ENCODE measurements at places on chromosomes 1 and 21.

- no peak for DNase-seq
Observed at GRCh38 chr1:54872036-54872331, 15.0 kb downstream of the DHCR24 start.

DNA sequence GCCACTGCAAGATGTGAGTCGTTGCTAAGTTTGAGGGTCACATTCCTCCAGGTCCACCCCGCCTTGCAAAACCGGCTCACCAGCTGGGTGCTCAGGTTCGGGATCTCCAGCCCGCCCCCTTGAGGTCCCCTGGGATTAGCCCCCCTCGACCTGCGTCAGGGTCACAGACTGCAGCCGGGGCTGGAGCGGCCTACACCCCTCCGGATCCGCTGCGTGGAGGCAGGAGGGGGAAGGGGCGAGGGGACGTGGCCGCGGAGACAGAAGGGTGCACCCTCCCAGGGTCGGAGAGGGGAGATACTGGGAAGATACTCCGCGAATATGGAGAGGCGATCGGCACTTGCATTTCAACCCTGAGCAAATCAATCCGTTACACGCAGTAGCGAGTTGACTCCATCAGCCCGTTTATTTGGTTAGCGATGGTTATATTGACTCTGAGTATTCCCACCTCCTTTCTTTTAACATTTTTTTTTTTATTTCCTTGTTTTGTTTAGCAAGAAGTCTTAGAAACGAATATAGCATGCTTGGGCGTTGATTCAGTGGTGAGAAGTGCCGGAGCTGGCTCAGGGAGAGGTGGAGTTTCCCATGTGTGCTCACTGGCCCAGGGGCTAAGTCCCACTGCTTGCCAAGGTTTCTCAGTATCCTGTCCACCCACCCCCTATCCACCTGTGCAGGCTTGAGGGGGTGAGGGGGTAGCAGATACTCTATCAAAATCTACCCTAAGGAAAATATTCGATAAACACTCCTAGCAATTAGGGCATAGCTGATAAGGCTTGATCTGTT, 997 bp downstream of the IFNAR2 start:
- no peak for DNase-seq

DNA sequence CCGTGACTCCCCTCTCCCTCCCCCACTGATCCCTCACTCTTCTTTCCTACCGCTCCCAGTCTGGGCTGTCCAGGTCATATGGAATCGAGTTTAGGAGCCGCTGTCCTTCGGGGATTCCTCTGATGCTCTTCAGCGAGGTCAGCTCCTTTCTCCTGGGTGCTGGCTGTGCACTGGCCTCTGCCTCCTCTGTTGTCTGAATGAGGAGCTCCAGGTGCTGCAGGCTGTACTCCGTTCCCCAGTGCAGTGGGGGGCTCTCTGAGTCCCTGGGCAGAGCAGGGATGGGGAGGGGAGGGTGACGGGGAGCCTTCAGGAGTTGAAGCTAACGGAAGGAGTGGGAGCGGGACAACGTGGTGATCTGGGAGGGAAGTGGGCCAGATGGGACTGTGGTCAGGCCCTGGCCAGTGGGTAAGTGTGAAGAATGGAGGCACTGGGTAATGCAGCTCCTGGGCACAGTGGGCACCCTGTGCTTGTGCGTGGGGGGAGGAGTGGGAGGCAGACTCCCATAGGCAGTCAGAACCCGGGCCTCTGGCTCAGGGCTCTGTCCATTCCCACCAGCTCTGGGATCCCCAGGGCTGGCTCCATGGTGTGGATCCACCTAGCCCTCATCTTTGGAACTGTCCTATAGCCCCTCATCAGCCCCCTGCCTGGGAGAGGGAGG, 59.5 kb upstream of the TLR5 start:
- no peak for DNase-seq

GRCh38 chr21:32930673-32931072, 95.1 kb upstream of the OLIG2 start:
- DNase-seq, result no peak

DNA sequence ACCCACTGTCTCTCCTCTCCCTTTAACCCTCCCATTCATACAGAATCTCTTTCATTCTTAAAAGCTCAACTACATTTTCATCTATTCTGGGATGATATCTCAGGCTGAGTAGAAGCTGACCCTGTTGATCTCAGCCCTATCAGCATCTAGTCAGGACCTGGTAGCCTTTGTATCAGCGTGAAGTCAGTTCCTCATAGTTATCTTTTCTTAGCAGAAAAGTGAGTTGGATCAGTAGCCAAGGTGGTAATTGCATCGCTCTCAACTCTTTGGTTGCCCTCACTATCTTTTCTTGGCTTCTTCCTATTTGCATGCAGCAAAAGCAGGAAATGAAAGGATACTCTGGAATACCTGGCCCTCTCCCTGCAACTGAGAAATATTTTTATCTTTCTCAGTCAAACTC, 13.6 kb upstream of the GOLT1A start:
- DNase-seq, result no peak

DNA sequence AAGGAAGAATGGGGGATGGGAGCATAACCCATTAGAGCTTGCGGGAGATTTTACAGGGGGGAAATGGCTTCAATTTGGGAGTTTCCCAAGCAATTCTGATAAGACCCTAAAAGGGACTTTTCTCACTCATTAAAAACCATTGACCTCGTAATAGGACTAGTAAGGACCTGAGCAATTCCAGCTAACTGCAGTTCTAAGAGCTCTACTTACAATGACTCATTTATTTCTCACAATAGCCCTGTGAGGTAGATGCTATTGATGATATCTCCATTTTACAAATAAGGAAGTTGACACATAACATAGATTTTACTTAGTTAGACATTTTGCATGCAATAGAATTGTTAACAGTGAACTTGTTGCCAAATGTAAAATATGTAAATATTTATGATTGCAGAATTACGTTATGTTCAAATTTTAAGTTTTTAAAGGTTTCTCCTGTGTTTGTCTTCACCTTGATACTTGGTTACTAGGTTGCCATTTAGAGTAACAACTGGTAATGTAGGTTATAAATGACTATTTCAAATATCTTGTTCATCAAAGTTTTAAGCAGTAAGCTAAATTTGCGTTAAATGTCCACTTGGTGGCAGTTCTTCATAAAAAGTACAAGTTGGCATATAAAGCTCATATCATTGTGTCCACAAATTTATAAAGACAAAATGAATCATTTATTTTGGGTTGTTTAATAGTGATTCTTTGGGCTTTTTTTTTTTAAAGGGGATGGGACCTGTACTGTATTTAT, 182.0 kb downstream of the PLA2G4A start:
- DNase-seq, result no peak

- DNase-seq, result no peak
Observed at GRCh38 chr1:12327566-12327965, 97.7 kb downstream of the VPS13D start.

DNA sequence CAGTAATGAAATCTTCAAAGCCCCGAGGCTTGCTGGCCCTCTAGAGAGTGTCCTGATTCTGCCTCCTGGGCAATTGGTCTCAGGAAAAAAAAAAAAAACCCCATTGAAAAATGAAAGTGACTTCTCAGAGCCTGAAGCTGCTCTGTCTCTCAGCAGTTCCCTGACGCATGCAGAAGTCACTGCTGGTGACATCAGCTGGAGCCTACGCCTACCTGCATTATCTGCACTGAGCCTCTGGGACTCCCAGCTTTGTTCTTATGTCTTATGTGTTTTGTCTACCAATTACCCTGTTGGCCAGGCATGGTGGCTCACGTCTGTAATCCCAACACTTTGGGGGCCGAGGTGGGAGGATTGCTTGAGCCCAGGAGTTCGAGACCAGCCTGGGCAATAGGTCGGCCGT, 10.1 kb upstream of the SLC25A33 start:
- no peak for DNase-seq

DNA sequence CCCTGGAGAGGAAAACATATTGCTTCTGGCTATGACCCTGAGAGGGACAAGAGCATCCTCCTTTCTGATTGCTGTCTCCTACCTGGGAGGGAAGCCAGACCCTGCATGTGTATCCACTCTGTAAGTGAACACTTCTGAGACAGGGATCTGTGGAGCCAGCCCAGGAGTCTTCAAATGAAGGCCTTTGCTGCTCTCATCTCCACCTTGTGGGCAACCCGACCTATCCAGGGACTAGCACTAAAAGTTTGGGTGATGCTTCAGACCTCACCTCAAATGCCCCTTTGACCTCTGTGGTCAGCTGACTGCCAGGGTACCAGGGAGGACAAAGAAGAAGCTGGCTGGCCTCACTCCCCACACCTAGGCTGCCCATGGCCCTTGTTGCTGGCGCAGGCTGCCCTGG, 64.7 kb downstream of the KCND3 start:
- DNase-seq, result no peak

GRCh38 chr1:88892357-88892877, 1.1 kb upstream of the GTF2B start:
- no peak for DNase-seq

- no peak for DNase-seq
Observed at GRCh38 chr1:227568593-227568992, 5.2 kb downstream of the ZNF678 start.

DNA sequence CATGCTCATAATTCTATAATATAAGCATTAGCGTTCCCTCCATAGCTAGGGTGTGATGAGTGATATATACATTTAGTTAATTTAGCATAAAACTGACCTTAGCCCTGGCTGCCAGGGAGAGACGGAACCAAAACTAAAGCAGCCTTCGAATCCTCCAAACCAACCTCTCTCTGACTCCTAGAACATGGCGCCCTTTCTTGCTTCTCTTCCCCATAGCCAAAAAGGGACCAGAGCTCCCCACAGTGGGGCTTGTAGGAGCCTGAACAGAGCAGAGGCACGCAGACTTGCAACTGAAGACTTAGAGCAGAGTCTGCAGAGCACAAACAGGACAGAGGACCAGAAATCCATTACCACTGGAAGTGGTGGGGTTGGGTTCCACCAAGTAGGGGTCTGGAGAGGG, 17.7 kb downstream of the IRF2BP2 start:
- DNase-seq, result no peak

GRCh38 chr21:38300141-38300578, 43.4 kb downstream of the KCNJ15 start:
- no peak for DNase-seq

- DNase-seq, result no peak
Observed at GRCh38 chr1:205826016-205826806, 13.2 kb upstream of the SLC41A1 start.
